ENCODE measurements at places on chromosomes 4 and X. TPM values are rescaled to one million over a fixed set of nuclear protein-coding genes. Genes with fewer than 3 reads are reported as not detected.
A peak's percentile ranks its signal among the peaks of the same experiment; 100 is the strongest.

GRCh38 chrX:828411-828959 lies 197.9 kb downstream of the SHOX start:
- no peak for DNase-seq

- no peak for DNase-seq
These were observed 20.2 kb downstream of the WDR1 start for GRCh38 chr4:10096201-10096977.

- no peak for DNase-seq
These were observed 57.8 kb upstream of the MAGEA4 start for GRCh38 chrX:151854726-151855495.

AWAT2 gene
- not detected for polyA plus RNA-seq

GRCh38 chrX:97806946-97807345 lies 923.2 kb downstream of the RPA4 start:
- DNase-seq, result no peak

- no peak for DNase-seq
These were observed 57.8 kb downstream of the PPP1R2C start for GRCh38 chrX:42720209-42720608.

DNA sequence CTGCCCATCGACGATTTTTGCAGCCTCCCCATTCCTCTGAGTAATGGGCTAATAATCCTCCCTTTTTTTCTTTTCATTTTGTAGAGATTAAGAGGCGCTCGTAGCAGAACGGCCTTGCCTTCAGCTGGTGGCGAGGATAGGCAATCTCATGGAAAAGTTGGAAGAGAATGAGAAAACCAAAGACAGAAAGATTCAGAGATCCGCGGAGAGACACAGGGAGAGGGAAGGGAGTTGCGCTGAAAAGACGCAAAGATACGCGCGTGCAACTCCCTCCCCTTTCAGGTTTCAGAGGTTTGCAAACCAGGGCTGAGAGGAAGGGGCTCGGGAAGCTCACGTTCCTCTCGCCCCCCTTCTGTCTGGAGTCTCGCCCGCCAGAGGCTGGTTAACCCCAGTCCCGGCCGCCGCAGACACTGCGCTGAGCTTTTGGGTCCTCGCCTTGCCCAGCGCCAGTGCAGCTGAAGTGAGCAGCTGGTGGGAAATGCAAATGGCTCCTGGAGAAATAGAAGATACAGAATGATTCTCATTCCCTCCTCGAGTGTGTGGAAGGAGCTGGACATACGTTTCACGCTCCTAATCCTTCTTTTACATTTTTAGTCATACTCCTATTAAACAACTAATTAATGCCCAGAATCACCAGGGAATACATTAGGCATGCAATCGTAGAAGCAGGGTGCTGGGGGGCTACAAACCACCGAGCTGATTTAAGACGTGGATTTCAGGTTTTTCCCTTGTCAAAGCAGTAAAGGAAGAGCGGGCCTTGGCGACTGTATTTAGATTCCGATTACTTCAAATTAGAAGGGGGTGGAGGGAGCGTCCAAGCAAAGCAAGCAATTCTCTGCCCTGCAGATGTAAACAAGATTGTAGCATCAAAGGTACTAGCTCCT lies 16.6 kb upstream of the PITX2 start:
- DNase-seq, result no peak

DNA sequence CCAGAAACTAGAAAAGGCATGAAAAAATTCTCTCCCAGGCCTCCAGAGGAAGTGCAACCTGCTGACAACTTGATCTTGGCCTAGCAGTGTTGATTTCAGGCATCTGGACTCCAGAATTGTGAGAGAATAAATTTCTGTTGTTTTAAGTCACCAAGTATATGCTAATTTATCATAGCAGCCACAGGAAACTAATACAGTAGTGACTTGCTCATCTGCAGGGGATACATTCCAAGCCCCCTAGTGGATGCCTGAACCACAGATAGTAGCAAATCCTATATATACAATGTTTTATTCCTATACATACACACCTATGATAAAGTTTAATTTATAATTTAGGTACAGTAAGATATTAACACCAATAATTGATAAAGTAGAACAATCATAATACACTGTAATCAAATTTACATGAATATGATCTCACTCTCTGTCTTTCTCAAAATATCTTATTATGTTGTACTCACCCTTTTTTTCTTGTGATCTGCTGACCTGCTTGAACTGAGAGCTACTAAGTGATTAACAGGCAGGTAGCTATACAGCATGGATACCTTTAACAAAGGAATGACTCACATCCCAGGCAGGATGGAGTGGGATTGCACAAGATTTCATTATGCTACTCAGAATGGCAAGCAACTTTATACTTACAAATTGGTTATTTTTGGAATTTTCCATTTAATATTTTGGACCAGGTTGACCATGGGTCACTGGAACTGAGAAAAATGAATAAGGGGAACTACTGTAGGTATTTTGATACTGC lies 501.1 kb downstream of the KCNIP4 start:
- no peak for DNase-seq

DNA sequence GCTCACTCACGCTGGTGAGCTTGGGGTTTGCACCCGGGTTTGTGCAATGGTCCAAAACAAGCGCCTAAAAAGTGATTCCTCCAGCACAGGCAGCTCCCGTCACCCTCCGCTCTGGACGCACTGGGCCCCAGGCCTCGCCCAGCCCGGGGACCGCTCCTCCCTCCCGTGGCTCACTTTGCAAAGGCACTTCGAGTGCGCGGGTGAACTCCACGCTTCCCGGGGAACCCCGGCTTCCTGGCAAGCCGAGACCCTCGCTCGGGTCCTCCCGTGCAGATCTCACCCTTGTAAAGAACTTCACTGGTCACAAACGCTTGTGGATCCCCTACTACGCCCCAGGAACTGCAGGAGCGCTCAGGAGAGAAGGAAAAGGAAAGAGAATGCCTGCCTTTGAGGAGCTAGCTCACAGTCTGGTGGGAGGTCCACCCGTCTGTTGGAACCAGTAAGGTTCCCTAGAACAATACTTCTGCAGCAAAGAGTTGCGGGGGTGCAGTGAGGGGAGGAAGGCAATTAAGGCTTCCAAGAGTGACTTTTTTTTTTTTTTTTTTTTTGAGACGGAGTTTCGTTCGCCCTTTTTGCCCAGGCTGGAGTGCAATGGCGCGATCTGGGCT lies at the start of gene CTPS2:
Gene CTPS2 (minus strand): TSS at position 122 of the 608 bp plus-strand sequence. CDS start 9,767 bp downstream, outside the sequence.
- DNase-seq, result peak; percentile 65

DNA sequence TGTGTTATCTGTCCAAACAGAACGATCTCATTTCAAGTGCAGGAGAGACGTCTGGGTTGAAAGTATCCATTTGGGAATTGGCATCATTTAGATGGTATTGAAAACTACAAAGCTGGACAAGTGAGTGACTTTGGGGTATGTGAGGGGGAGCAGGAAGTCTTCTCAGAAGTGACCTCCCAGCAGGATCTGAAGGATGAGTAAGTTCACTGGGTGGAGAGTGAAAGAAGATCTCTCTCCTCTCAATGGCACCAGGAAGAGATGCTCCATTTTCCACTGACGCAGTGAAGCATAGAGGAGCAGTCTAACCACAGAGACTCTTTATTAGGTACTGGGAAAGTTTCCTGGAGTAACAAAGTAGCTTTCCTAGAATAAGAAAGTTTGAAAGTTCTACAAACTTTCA lies 161.0 kb downstream of the CPE start:
- DNase-seq, result no peak

- DNase-seq, result no peak
These were observed 182.1 kb upstream of the SMIM31 start for GRCh38 chr4:164571593-164572390.

DNA sequence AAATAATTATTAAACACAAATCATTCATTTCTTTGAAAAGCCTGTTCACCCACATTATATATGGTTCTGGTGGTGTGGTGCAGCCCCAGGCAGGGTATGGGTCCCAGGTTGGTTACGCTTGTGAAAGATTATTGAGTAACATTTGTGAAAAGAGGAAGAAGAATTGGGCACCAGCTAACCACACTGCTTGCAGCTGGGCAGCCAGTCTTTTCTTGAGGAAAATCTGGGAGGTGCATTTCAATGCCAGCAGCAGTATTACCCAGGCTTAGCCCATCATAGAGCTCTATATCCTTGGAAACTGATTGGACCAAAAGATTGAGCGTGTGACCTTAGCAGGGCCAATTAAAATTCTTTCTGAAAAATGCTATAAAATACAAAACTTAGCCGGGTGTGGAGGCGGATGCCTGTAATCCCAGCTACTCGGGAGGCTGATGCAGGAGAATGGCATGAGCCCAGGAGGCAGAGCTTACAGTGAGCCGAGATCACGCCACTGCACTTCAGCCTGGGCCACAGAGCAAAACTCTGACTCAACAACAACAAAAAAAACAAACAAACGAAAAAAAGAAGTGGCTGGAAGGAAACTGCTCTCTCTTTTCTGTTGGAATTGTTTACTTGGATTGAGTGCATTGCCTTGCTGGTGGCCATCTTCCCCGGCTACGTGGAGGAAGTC lies 9.7 kb upstream of the PLAC8 start:
- DNase-seq, result no peak

DNA sequence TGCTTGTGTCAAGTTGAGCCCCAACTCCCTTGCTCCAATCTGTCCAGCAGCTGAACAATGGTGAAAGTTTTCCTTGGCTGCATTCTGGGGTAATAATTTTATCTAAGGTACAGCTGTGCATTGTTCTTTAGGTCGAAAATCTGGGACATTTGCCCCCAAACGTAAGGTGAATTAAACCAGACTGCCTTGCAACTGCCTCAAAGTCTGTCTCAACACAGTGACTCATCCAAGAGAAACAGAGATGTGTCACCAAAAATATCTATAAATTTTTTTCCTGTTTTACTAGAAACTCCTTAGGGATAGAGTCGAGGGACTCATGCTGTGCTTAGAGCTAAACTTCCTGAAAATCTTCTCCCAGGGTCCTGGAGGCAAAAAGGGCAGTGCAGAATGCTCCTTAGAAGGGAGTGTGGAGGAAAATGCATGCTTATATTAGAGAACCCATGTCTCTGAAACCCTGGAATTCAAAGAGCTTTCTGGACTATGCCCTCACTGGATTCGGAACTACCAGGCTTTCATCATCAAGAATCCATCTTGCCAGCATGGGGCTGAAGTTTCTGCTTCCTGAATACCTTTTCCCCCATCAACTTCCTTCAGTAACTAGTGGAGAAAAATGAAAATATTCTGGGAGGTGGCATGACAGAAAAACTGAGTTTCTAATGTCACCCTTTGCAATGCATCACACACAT lies 115.7 kb downstream of the PALLD start:
- DNase-seq, result no peak

- DNase-seq, result no peak
These were observed 206.5 kb upstream of the ANXA10 start for GRCh38 chr4:167885872-167886271.

DNA sequence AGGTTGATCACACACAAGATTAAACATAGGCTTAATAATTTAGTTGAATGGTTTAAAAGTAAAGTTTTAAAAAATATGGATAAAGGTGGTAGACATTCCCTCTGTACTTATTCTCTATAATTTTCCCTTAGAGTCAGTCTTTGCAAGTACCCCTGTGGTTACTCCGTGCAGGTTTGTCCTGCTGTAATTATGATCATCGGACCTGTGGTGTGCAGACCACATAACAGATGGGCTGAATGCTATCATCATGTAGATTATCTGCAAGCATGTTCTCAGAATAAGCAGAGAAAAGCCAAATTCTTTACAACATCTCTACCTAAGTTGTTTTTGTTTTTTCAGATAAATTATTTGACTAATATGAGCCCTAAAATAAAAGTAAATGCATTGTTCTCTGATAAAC lies 146.8 kb downstream of the FSTL5 start:
- DNase-seq, result no peak

All from renal pelvis (tissue), 12 donors.